A673 (cell line): ENCODE measurements at places on chromosomes 1 and 21. TPM values are rescaled to one million over a fixed set of nuclear protein-coding genes. Genes with fewer than 3 reads are reported as not detected.

DNA sequence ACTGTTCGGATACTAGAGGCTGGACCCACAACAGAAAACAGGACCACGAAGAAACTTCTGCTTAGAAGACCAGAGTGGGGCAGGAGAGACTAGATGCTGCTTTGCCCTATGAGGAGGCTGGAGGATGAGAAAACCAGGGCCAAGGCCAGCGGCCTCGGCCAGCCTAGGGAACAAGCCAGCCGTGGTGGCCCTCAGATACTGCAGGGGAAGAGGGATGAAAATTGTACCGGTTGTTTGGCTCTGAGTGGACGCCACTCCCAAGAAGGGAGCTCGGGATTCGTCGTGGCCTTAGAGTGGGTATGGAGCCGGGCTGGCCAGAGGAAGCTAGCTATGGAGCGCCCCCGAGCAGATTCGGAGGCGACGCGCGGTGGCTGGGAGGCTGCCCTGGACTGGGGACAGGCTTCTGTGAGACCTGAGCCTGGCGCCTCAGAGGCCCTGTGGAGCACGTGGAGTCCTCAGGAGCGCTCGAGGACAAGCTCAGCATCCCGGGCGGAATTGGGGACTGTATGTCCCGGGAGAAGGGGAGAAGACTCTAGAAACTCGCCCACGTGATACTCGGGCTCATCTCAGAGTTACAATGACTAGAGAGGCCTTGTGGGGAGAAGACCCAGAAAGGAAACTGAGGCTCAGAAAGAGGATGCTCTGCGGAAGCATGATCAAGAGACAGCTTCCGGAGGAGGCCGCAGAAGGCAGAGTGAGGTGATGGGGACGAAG, 2.8 kb downstream of the PRRX1 start:
- DNase-seq: no peak
- H3K4me1 ChIP-seq: peaks cover 15% of the 10 kb centered on the region
- no peak overlapping the region for H3K27ac ChIP-seq
- no peak overlapping the region for H3K4me3 ChIP-seq
- no peaks in the 10 kb centered on the region for H3K36me3 ChIP-seq
- H3K27me3 ChIP-seq: peaks cover 72% of the 10 kb centered on the region

The WDR3 gene
- 57.4 and 70.1 TPM in 2 replicates for total RNA-seq

- H3K27ac ChIP-seq: no peak overlapping the region
- no peaks in the 10 kb centered on the region for H3K4me1 ChIP-seq
- H3K36me3 ChIP-seq: no peaks in the 10 kb centered on the region
- no peak overlapping the region for H3K4me3 ChIP-seq
- no peak for DNase-seq
These were observed 23.3 kb upstream of the ZNF326 start for GRCh38 chr1:89971600-89971999.

GRCh38 chr1:115462566-115463076, 124.6 kb upstream of the NGF start:
- no peaks in the 10 kb centered on the region for H3K27me3 ChIP-seq
- no peaks in the 10 kb centered on the region for H3K4me1 ChIP-seq
- H3K4me3 ChIP-seq: no peak overlapping the region
- DNase-seq: no peak
- H3K36me3 ChIP-seq: no peaks in the 10 kb centered on the region

GRCh38 chr1:154443274-154444013, 38.3 kb downstream of the IL6R start:
- no peak for DNase-seq
- H3K27ac ChIP-seq: no peak overlapping the region
- H3K36me3 ChIP-seq: no peaks in the 10 kb centered on the region
- H3K27me3 ChIP-seq: no peaks in the 10 kb centered on the region

The ELF3 gene
- total RNA-seq: 0.50 and 0.56 TPM in 2 replicates

The SLC37A1 gene
- 11.2 and 11.9 TPM in 2 replicates for total RNA-seq

DNA sequence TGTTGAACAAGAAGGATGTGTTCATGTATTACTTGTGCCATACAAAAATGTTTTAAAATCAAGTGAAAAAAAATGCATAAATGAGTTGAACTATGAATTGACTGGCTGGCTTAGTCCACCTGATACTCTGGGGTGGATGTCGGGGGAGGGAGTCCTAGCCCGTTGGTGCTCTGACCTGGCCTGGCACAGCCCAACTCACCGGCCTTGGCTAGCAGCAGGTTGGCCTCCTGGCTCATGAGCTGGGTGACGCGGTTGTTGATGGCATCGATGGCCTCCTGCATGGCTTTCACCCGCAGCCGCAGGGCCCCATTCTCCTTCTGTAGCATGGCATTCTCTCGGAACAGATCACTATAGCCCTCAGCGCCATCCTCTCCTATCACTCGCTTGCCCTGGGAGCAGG, 21.6 kb downstream of the KIF21B start:
- no peak for DNase-seq
- no peaks in the 10 kb centered on the region for H3K36me3 ChIP-seq
- no peaks in the 10 kb centered on the region for H3K4me1 ChIP-seq
